ENCODE measurements at places on chromosomes 7 and 10. TPM values are rescaled to one million over a fixed set of nuclear protein-coding genes. Genes with fewer than 3 reads are reported as not detected.

Gene NPSR1
- total RNA-seq, result not detected

Gene CTNNA3
- 0.39 TPM for total RNA-seq

DNA sequence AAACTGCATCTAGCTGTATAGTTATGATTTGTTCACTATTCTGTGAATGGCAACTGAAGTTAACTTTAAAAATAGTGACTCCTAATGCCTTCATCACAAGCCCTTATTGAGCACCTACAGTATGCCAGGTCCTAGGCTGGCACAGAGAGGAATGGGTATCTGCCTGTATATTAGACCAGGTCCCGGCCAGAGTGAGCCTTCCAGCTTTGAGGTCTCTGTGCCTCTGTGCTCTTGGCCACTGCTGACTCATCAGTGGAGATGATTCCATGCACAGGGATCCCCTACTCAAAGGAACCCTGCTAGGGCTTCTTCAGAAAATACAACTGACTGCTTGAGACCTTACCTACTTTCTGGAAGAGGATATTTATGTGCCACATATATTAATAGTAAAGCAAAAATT lies 118.4 kb downstream of the GFRA1 start:
- H3K27me3 ChIP-seq, result no peaks in the 10 kb centered on the region
- no peaks in the 10 kb centered on the region for H3K36me3 ChIP-seq
- peak; percentile 17 for DNase-seq
- H3K27ac ChIP-seq, result no peak overlapping the region

DNA sequence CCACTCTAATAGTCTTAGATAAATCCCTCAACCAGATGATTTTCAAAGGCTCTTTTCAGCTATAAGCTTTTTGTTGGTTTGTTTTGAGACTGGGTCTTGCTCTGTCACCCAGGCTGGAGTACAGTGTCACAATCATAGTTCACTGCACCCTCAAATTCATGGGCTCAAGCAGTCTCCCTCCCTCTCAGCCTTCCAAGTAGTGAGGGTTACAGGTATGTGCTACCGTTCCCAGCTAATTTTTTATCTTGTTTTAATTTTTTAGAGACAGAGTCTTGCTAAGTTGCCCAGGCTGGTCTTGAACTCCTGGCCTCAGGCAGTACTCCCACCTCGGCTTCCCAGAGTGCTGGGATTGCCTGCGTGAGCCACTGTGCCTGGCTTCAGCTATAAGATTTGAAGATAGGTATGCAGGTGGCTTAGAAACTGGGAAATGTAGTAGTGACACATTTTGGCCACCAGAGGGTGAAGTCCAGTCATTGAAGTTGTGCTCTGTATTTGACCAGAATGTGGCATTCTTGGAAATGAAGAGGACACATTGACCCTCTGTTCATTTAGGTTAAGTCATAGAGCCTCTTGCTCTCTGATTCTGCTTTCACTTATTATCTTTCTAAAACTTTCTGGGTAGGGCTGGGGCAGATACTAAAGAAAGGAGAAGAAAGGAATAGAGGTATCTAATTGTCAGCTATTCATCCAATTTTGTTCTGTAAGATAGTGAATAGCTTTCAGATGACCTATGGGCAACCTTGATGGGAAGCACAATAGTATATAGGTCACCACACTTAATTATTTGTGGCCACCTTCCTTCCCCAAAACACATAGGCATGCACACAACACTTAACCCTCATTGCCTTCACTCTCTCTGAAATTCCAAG lies 36.0 kb downstream of the R3HCC1L start:
- no peak overlapping the region for H3K27ac ChIP-seq
- H3K4me3 ChIP-seq, result no peak overlapping the region
- DNase-seq, result no peak
- H3K4me1 ChIP-seq, result no peaks in the 10 kb centered on the region

DNA sequence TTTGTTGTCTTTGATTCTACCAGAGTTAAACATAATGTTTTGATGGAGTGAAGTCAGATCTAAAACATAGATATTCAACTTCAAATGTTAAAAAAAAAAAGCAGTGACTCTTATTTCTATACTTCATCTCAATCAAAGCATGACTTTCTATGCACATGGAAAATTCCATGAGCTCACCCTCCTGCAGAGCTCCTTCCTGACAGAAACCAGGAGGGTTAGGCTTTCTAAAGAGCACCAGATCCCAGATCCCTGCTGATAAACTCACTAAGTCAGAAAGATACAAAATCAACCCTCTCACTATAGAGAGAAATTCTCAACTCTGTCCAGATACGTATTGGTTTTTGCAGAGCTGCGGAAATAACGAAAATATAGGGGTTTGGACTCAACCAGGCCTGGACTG lies 122.6 kb downstream of the FAM107B start:
- H3K27ac ChIP-seq, result peak overlapping the region; percentile 98
- H3K4me3 ChIP-seq, result no peak overlapping the region
- no peaks in the 10 kb centered on the region for H3K27me3 ChIP-seq
- DNase-seq, result no peak

Gene SERPINE1
- total RNA-seq, result 328 TPM

- no peaks in the 10 kb centered on the region for H3K36me3 ChIP-seq
- H3K27me3 ChIP-seq, result peaks cover 49% of the 10 kb centered on the region
- DNase-seq, result no peak
- no peak overlapping the region for H3K4me3 ChIP-seq
- H3K27ac ChIP-seq, result no peak overlapping the region
These were observed 420.5 kb downstream of the RPS24 start for GRCh38 chr10:78454123-78454645.

GRCh38 chr7:62361-63116 lies 129.8 kb upstream of the FAM20C start:
- H3K4me3 ChIP-seq, result no peak overlapping the region
- H3K27me3 ChIP-seq, result no peaks in the 10 kb centered on the region
- no peaks in the 10 kb centered on the region for H3K36me3 ChIP-seq
- H3K4me1 ChIP-seq, result peaks cover 16% of the 10 kb centered on the region
- DNase-seq, result no peak

Gene PDK4
- 0.56 TPM for total RNA-seq

DNA sequence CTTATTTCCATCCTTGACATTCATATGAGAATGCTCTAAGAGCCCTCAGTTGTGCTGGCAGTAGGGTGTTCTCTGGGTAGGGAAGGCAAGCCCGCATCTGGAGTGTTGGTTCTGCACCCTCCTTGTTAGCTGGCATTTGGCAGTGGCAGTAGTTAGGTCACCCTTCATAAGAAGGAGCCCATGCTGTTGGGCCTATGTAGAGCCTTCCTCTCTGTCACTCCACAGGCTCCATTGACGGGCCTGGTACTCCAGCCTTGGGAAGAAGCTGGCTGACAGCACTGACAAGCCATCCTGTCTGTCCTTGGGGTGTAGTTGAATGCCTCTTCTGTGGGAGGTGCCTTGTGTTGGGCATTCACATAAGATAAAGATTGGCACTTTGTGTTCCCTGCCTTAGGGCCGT lies 89.7 kb downstream of the BMPR1A start:
- no peaks in the 10 kb centered on the region for H3K27me3 ChIP-seq
- no peaks in the 10 kb centered on the region for H3K4me1 ChIP-seq
- no peak overlapping the region for H3K4me3 ChIP-seq
- no peak for DNase-seq
- H3K27ac ChIP-seq, result no peak overlapping the region

GRCh38 chr7:135771961-135772638 lies 23.5 kb upstream of the FAM180A start:
- peaks cover 4% of the 10 kb centered on the region for H3K27me3 ChIP-seq
- no peak overlapping the region for H3K4me3 ChIP-seq
- peaks cover 18% of the 10 kb centered on the region for H3K4me1 ChIP-seq
- H3K36me3 ChIP-seq, result no peaks in the 10 kb centered on the region
- no peak for DNase-seq

Gene CALD1
- total RNA-seq, result 807 TPM

- no peaks in the 10 kb centered on the region for H3K27me3 ChIP-seq
- H3K27ac ChIP-seq, result no peak overlapping the region
- H3K4me1 ChIP-seq, result no peaks in the 10 kb centered on the region
- no peak overlapping the region for H3K4me3 ChIP-seq
- H3K36me3 ChIP-seq, result peaks cover 16% of the 10 kb centered on the region
These were observed 66.5 kb downstream of the VPS50 start for GRCh38 chr7:93298671-93299070.

- H3K4me3 ChIP-seq, result no peak overlapping the region
- H3K27ac ChIP-seq, result no peak overlapping the region
- DNase-seq, result no peak
- H3K4me1 ChIP-seq, result peaks cover 16% of the 10 kb centered on the region
- no peaks in the 10 kb centered on the region for H3K36me3 ChIP-seq
These were observed 1.0 kb upstream of the TMEM184A start for GRCh38 chr7:1557006-1557405.

- H3K36me3 ChIP-seq, result peaks cover 3% of the 10 kb centered on the region
- no peak overlapping the region for H3K4me3 ChIP-seq
- DNase-seq, result no peak
- peaks cover 18% of the 10 kb centered on the region for H3K27me3 ChIP-seq
- no peak overlapping the region for H3K27ac ChIP-seq
These were observed 148.1 kb upstream of the GDF10 start for GRCh38 chr10:47151920-47152319.

GRCh38 chr10:98326621-98327027 lies 58.6 kb upstream of the LOXL4 start:
- DNase-seq, result no peak
- peaks cover 12% of the 10 kb centered on the region for H3K4me1 ChIP-seq
- H3K36me3 ChIP-seq, result no peaks in the 10 kb centered on the region
- H3K4me3 ChIP-seq, result no peak overlapping the region
- no peak overlapping the region for H3K27ac ChIP-seq

DNA sequence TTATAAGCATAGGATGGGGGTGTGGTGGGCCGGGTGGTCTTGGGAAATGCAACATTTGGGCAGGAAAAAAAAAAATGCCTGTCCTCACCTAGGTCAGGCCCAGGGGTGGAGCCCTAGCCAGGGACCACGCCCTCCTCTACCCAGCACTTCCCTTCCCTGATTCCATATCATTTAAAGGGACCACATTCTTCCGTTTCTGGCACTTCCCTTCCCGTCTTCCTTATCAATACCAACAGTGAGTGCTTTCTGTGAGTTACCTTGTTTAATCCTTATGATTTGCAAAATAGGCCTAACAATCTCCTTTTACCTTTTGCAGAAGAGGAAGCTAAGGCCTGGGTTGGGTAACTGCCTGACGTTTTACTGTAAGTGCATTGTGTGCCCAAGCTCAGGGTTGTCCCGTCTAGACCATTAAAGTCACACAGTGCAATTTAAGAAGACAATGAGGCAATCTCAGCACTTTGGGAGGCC lies 16.7 kb upstream of the C10orf95 start:
- H3K4me1 ChIP-seq, result peaks cover 8% of the 10 kb centered on the region
- H3K27me3 ChIP-seq, result peaks cover 6% of the 10 kb centered on the region
- no peaks in the 10 kb centered on the region for H3K36me3 ChIP-seq

Gene PRKCQ
- not detected for total RNA-seq

Gene GRID1
- total RNA-seq, result 0.11 TPM

All from osteocyte (in vitro differentiated cells).